Muscle of leg (tissue), 16 donors: ENCODE measurements at places on chromosomes 1 and 21. TPM values are rescaled to one million over a fixed set of nuclear protein-coding genes. Genes with fewer than 3 reads are reported as not detected.
A peak's percentile ranks its signal among the peaks of the same experiment; 100 is the strongest.

DNA sequence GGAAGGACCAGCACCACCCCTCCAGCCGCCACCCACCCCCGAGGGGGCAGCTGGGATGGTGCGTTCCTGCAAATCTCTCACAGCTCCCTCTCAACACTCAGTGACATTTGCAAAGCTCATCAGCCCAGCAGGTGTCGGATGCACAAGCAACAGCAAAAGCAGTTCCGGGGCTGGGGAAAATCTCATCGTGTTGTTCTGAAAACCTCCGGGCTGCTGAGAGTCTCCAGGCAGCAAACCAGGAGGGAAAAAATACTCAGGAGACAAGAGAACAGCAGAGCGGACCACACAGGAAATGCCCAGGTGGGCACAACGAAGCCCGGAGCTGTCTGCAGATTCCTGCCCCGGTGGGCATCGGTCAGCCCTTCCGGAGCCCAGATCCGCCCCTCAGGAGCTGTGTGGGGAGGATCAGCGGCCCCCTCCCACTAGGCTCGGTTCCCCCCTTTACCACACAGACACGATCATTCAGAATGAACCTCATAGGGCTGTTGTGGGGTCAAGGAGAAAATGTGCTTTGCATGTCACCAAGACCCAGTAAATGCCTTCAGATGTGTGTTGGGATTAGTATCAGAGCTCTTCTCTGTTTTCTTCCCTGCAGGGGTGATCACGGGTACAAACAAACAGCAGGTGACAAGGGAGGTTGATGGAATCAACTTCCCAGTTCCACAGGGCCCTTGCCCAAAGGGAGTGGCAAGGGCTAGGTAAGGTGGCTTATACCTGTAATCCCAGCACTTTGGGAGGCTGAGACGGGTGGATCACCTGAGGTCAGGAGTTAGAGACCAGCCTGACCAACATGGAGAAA, 127.0 kb upstream of the TIAM1 start:
- no peak for DNase-seq

DNA sequence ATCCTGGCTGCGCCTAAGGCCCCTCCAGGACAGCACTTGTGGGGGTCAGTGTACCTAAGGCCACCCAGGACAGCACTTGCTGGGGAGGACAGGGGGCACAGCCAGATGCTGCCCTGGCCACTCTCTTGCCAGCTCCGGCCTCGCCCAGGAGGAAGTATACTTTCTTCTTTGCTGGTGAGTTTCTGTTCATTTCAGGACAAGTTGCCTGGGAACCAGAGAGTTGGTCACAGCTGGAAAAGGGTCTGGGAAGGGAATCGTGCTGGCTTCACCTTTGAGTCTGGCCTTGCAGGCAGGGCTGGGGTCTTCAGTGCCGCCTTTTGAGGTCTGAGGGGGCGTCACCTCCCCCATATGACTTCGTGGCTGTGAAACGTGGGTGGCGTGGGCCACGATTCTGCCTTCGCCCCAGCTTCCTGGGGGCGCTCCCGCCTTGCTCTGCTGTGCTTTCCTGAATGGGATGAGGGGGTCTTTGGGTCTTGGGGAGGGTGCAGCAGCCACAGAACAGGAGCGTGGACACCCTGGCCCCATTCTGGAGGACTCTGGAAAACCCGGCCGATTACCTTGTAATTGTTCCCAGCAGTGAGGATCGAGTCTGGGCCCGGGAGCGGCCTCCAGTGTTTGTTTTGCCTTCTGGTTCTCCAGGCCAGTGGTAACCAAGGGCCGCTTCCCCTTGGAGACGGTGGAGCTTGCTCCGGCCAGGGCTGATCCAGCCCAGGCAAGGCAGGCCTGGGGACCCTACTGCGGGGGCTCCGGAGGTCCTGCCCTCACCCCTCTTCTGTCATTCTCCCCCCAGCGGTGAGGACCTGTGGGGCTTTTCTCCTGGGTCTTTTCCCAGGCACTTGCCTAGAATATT, 45.9 kb downstream of the SPSB1 start:
- DNase-seq, result peak; percentile 95

DNA sequence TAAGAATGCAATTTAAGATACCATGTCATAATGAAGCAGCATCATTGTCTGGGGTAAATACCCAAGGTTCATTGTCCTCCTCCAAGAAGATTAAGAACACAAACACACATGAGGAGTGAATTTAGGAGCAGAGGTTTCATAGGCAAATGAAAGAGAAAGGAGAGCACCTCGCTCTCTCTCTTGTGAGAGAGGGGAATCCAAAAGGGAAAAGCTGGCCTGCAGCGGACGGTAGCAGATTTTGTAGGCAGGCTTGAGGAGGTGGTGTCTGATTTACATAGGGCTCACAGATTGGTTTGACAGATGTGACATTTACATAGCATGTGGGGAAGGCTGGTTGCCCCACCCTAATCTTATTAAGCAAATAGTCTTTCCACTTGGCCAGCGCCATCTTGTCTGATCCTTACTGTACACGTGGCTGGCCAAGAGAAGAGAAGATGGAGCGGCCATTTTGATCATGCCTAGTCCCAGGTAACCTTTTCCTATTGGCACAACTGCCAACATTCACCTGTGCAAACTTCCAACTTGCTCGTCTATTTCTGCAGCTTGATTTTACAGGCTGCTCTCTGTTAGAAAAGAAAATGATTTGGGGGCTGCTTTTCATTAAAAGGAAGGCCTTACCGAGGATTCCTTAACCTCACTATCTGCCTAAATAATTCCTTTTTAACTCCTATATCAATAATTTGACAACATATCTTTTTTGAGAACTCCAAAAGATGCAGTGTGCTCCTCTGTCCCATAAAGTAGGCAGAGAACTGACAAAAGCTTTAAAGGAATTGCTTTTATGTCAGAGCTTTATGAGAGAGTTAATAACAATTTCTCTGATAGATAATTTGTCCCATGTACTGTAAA, 16.0 kb upstream of the LRRC7 start:
- DNase-seq, result no peak

DNA sequence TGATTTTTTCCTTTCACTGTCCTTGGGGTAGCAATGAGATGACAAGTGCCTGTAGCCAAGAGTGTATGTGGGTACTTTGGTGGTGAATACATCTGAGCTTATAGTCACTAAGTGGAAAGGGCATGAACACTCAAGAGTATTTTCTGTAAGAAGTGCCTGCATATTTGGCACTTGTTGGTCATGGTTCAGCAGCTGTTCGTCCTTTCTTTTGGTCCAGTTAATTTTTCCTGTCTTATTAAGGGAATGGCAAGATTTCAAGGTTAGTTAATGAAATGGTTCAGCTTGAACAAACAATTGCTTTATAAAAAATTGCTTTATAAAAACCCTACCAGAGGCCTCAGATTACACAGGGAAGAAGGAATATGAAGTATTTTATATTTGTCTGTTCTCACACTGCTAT, 48.6 kb upstream of the GPR52 start:
- peak; percentile 1 for DNase-seq

DNA sequence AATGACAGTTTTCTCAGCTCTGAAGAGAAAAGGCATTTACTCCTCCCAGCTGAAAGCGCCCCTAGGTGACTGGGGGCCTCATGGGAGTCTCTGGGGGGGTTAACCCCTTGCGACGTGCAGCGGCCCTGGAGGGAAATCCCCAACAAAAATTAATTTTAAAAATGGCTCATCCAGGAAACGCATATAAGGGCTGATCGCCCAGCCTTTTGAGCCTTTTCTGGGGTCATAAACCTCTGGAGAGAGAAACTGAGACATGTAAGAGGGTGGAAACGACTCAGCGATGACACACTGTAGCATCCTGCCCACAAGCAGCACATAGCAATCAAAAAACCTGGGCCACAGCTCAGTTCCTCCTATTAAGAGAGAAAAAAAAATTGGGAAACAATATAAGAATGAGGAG, 20.4 kb upstream of the HPDL start:
- no peak for DNase-seq

DNA sequence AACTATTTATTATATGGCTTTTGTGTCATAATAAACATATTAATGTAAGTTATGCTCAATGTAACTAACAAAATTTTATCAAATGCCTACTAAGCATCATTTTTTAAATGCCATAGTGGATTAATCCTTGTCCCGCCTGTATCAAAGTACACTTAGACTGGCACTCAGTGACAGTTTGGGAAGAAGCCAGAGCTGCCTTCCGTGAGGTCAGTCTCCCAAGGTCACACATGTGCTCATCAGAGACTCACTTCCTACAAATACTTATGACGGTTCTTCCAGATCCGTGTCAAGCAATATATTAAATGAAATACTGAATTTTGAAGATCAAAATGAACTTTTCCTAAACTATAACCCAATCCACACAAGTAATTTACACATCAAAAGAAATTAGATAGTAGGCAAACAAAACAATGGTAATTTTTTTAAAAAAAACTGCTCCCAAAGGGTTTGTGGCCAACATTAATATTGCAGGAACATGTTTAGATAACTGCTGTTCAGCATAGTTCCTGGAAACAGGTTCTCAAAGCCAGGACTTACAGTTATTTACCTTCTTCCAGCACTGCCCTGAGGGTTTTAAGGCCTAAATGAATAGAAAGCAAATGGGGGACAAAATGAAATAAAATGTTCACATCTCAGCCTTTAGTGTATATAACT, 27.2 kb downstream of the WLS start:
- no peak for DNase-seq

DNA sequence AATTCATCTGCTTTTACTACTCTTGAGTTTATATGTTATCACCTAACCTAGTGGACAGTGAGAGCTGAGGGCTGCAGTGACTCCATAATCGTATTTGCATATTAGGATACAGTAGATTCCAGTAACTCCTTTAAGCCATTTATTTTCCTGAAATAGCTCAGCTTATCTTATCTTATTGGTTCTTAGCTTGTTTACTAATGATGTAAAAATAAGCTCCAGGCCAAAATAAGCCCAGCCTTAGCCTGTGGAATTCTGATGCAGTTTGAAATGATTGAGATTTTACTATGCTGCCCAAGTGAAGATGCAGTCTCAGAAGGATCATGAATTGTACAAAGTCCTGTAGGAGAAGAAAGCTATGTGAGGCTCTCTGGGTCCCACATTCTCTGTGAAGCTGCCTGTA, 18.1 kb downstream of the ATP1A1 start:
- DNase-seq, result no peak

DNA sequence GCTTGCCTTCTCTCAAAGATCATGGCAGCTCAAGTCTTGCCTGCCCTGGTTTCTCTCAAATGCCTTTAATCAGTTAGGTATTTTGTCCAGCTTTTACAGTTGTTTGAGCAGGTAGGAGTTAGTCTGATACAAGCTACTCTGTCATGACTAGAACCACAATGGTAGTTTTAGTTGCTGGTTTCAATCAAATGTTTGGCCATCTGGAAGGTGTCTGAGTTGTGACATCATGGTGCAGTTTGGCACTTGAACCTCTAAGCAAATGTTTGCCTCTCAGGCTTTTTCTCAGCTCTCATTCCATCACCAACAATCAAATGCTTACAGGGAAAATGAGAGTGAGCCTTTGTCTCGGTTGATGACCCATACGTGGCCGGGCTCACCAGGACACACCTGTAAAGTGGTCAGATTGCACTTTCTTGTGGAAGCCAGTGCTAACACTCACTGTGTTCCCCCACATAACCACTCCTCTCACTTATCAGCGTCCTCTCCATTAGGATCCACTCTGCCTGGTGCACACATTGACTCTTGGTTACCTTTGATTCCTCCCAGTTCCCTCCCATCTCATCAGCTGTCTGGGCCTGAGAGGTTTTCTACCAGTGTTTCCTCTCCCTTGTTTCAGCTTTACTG, 67.5 kb downstream of the CCDC185 start:
- no peak for DNase-seq

DNA sequence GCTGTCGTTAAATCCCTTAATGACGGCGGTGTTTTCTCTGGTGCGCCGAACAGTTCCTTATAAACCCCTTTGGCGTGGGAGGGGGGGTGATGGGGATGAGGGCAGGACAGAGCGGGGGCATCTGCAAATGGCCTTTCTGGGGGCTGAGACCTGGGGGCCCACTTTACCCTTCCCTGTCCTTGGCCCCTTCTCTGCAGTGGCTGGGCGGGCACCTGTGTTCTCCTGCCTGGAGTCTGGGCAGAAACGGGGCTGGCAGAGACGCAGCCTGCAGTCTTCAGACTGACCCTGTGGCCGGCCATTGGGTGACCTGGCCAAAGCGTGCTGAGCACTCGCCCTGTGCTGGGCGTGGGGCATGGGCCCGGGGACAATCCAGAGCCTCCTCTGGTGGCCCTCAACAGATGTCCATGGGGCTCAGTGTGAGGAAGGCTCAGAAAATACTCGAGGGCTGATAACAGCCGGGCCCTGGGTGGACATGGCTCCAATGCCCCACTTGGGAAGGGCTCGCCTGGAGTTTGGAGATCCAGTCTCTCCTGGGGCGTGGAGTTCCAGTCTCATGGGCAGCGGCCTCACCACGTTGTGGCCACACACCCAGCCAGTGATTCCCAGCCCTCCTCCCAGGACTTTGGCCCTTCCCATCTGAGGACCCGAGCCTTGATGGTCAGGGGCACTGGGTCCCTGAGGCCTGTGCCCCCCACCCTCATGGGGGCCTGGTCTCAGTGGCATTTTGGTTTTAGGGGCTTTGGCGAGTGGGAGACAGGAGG, 50.8 kb upstream of the ACTRT2 start:
- no peak for DNase-seq

DNA sequence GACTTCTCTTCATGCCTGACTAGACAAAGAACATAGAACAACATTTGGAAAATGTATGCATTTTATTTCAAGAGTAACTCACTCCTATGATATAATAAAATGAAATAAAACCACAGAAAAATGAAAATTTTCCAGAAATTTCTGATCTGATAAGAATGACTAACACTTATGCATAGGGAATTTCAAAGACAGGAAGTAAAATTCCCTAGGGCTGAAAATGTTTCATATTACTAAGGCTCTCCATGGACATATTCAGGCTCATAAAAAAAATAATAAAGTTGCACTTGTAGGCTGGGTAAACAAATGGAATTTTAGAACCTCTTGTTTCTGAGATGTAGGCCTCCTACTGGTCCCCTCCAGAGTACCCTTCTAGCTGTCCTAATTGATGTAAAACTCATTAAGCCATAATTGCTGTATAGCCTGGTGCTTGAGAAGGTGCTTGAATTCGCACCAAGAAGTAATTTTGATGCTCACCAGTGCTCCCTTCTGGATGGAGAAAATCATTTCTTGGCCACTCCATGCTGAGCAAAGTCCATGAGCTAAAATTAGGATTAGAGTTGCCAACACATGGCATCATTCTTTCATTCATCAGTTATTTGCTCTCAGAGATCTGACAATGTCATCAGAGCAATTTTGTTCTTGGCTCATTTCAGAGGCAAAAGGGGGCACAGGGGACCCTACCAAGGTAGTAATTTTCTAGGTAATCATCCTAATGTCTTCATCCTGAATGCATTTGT, 641.0 kb upstream of the CAMK1G start:
- no peak for DNase-seq

- DNase-seq, result no peak
Measured at GRCh38 chr1:167798952-167799351, 77.2 kb downstream of the MPZL1 start.

- no peak for DNase-seq
Measured at GRCh38 chr1:91724644-91725043, 161.3 kb downstream of the TGFBR3 start.

VHLL gene
- total RNA-seq, result not detected

TCHHL1 gene
- total RNA-seq, result not detected

RAP1GAP gene
- 0.62 TPM for total RNA-seq

OR6N1 gene
- total RNA-seq, result not detected

RIPK4 gene
- total RNA-seq, result 0.22 TPM

TNFRSF9 gene
- 0.13 TPM for total RNA-seq

SELL gene
- total RNA-seq, result 0.84 TPM
